ENCODE measurements at places on chromosomes 13 and 19.

DNA sequence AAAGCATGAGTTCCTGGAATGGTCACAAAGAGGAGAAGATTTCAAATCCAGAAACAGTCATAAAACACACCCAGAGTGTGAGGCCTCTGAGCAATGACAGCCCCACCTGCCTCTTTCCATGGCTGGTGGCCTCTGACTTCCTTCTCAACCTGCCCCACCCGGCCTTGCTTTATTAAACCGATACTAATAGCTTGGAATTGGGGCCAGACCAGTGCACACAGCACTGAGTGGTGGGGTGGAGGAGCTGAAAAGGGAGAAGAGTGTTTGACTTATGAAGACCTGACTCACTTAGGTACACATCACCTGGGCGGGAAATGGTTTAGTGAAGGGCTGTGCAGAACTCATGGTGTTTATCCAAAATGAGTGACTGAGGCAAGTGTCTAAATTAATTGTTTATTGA lies 20.7 kb upstream of the CEACAM6 start:
- DNase-seq = no peak

- DNase-seq = no peak
Observed at GRCh38 chr19:13103581-13104359, 1.1 kb upstream of the LYL1 start.

GRCh38 chr19:35931874-35932202 lies 4.3 kb upstream of the LRFN3 start:
- DNase-seq = no peak

- DNase-seq = no peak
Observed at GRCh38 chr13:46630431-46631178, 77.6 kb downstream of the LRCH1 start.

DNA sequence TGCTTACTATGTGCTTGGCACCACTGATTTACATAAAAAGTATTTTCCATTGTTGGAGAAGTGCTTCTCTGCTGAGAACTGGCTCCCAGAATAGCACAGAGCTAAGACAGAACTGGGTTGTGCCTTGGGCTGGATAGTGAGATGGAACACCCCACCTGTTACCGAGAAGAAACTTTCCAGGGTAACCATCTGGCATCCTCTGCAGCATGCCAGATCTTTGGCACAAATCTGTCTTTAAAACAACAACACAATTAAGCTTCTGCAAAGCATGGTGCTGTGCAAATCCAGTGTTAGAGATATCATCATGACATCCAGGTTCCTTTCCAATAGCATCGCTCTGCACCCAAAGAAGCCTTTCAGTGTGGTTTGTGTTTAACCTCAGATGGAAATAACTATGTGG lies 202.5 kb upstream of the RFC3 start:
- DNase-seq = no peak

DNA sequence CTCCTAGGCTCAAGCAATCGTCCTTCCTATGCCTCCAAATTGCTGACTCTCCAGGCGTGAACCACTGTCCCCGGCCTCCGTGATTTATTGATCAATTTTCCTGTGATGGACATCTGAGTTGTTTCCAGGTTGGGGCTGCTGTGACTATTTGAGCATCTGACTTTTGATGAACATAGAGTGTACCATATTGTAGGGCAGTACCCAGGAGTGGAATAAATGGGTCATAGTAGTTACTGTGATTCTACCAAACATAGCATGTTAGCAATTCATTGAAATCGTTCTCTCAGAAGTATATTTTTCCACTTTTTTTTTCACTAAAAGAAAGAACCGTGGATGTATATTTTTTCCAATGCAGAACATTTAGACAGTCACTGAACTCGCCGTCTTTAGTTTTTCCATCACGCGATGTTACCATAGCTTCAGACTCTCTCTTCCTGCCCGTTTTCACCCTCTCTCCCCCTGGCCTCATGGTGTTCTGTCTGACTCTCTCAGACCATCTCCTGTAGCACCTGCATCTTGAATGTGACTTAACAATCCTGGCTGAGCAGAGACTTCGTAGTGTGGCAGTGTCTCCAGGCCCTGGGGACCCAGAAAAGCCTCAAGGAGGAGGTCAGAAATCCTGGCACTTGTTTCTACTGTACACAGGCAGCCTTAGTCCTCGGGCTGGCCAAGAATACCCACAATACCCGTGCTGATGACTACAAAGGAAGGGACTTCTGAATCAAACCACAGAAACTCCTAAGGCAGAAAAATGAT lies 3.2 kb upstream of the RASGRP4 start:
- DNase-seq = no peak

GRCh38 chr19:44164327-44164672 lies 600 bp upstream of the ZNF226 start:
- DNase-seq = no peak

DNA sequence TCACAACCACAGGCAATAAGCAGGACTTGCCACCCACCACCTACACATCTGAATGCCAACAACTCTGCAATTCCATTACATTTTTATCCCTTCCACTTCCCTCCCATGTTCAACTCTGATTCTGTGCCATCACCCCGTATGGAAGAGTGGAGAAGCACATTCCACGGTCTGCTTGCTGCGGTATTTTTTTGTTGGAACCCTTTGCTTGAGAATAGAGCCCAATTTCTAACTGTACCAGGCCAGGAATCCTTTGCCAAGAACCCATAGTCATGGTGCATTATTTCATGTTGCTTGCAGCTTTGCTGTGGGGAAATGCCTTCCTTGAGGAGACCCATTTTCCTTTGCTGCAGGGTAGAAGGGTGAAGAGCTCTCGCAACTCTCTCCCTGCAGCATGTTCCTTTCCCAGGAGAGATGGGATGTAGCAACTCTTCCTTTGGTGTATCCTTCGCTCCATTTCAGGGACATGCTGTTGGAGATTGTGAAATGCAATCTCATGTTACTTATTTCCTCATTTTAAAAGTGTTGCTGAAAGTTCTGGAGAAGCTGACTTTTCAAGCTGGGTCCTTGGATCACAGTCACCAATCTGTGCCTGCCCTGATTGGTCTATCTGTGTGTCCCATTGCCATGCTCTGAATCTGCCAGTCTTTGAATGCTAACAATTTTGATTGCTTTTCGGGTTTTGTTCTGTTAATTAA lies 69.8 kb upstream of the STARD13 start:
- no peak for DNase-seq

GRCh38 chr13:66663711-66664110 lies 566.4 kb downstream of the PCDH9 start:
- DNase-seq = no peak

DNA sequence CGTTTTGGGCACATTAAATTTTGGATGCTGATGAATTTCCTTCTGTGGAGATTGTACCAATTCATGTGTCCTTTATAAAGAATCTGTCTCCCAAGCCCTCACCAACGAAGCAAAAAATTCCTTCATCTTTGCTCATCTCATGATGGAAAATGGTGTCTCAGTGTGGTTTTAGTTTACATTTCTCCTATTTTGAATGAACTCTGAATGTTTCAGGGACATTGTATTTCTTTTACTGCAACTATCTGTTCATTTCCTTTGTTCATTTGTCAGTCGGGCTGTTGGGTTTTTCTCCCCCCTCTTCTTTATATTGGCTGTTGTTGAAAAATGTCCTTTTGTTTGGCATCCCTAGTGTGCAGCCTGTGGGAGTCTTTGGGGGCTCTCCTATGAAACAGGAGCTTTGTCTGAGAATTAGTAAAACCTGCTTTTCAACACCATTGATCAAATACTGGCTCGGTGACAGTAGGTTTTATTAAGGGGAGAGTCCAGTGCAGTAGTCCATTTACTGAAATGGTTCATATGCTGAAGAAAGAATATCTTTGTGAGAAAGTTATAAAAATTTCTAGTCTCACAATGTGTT lies 91.3 kb upstream of the C1QTNF9B start:
- no peak for DNase-seq

DNA sequence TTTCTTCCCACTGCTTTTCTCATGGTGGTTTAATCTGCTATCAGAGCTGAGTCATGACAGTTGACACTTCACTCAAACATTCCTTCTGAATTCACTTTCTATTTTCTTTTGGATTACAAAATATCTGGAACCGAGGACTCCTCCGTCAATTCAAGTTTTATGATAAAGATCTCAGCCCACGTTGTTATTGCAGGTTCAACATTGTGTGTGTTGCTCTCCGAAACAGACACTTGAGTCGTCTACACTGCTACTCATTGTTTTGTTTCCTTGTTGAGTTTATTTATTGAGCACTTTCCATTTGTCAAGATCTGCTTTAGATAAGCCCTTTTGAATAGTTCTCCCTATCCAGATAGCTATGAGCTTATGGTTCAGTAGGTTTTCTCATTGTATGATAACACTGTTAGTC lies 636.1 kb upstream of the GPC6 start:
- no peak for DNase-seq

DNA sequence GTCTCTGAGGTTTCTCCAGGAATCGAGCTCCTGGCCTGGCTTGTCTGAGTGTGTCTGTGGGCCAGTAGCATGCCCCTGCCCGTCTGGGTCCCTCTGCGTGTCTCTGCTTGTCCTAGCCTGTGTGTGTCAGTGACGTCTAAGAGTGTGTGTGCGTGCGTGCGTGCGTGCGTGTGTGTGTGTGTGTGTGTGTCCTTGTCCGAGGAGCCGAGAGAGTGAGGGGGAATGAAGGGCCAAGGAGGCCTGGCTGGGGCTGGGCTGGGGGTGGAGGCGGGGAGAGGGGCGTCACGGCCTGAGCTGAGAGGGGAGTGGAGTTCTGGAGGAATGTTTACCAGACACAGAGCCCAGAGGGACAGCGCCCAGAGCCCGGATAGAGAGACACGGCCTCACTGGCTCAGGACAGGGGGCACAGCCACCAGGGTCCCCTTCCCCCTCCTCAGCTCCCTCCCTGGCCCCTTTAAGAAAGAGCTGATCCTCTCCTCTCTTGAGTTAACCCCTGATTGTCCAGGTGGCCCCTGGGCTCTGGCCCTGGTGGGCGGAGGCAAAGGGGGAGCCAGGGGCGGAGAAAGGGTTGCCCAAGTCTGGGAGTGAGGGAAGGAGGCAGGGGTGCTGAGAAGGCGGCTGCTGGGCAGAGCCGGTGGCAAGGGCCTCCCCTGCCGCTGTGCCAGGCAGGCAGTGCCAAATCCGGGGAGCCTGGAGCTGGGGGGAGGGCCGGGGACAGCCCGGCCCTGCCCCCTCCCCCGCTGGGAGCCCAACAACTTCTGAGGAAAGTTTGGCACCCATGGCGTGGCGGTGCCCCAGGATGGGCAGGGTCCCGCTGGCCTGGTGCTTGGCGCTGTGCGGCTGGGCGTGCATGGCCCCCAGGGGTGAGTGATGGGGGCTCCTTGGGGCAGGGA lies at the start of gene AXL:
Gene AXL (plus strand): TSS at position 609 of the 893 bp plus-strand sequence. CDS start 170 bp downstream, at position 779.
- no peak for DNase-seq
